ENCODE measurements at places on chromosomes 6 and 20. TPM values are rescaled to one million over a fixed set of nuclear protein-coding genes. Genes with fewer than 3 reads are reported as not detected.

GRCh38 chr6:157376241-157376640 is 4.7 kb upstream of the ZDHHC14 start:
- no peak overlapping the region for H3K27ac ChIP-seq
- peaks cover 5% of the 10 kb centered on the region for H3K4me1 ChIP-seq
- H3K4me3 ChIP-seq: no peak overlapping the region
- H3K27me3 ChIP-seq: no peaks in the 10 kb centered on the region
- no peaks in the 10 kb centered on the region for H3K36me3 ChIP-seq
- DNase-seq: no peak

DNA sequence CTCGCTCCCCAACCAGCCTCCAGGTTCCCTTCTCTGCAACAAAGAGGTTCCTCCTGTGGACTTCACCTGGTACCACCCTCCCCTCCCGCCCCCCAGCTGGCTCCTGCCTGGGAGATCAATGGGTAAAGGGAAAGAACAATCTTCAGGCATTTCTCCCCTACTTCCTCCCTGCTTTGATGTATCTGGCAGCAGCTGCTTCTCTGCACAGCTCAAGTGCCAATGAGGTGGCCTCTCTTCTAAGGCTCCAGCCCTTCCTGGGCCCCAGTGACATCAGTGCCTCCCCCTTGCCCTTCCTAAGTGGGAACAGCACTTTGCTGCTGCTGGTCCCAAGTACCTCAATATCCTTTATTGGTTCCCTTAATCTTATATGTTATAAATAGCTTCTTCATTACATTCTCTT is 23.5 kb downstream of the MOCS1 start:
- no peak for DNase-seq
- H3K27ac ChIP-seq: no peak overlapping the region
- H3K4me3 ChIP-seq: no peak overlapping the region
- H3K4me1 ChIP-seq: no peaks in the 10 kb centered on the region
- no peaks in the 10 kb centered on the region for H3K36me3 ChIP-seq

GRCh38 chr6:117559299-117559698 is 43.0 kb downstream of the GOPC start:
- H3K36me3 ChIP-seq: no peaks in the 10 kb centered on the region
- no peak overlapping the region for H3K27ac ChIP-seq
- DNase-seq: no peak
- H3K4me1 ChIP-seq: peaks cover 9% of the 10 kb centered on the region
- no peak overlapping the region for H3K4me3 ChIP-seq

DNA sequence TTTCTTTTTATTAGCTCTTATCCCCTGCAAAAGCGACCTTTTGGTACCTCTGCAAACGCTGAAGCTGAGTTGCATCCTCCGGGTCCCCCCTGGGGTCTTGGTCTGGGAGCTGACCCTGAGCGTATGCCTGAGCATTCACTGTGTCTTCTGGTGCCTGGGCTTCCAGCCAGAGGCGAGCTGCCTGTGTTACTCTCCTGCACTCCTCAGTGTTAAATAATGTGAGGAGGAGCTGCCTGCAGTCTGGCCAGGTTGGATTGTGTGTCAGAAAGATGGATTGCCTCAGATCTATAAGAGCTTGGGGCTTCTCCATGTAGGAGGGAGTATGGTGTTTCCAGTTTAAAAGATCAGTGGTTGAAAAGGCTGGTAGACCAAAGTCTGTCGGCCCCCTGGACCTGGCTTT is 8.7 kb upstream of the GMPR start:
- no peaks in the 10 kb centered on the region for H3K36me3 ChIP-seq
- no peak overlapping the region for H3K4me3 ChIP-seq
- H3K4me1 ChIP-seq: no peaks in the 10 kb centered on the region
- no peak overlapping the region for H3K27ac ChIP-seq
- peaks cover 66% of the 10 kb centered on the region for H3K27me3 ChIP-seq

ZKSCAN8 gene
- 27.2 TPM for total RNA-seq

- peaks cover 12% of the 10 kb centered on the region for H3K36me3 ChIP-seq
- H3K4me3 ChIP-seq: no peak overlapping the region
Observed at GRCh38 chr20:49874696-49875095, 40.6 kb downstream of the SPATA2 start.
